ENCODE measurements at places on chromosomes 1 and 21.

- DNase-seq: peak; percentile 84
Measured at GRCh38 chr1:111139324-111139955, 453 bp downstream of the DRAM2 start.

DNA sequence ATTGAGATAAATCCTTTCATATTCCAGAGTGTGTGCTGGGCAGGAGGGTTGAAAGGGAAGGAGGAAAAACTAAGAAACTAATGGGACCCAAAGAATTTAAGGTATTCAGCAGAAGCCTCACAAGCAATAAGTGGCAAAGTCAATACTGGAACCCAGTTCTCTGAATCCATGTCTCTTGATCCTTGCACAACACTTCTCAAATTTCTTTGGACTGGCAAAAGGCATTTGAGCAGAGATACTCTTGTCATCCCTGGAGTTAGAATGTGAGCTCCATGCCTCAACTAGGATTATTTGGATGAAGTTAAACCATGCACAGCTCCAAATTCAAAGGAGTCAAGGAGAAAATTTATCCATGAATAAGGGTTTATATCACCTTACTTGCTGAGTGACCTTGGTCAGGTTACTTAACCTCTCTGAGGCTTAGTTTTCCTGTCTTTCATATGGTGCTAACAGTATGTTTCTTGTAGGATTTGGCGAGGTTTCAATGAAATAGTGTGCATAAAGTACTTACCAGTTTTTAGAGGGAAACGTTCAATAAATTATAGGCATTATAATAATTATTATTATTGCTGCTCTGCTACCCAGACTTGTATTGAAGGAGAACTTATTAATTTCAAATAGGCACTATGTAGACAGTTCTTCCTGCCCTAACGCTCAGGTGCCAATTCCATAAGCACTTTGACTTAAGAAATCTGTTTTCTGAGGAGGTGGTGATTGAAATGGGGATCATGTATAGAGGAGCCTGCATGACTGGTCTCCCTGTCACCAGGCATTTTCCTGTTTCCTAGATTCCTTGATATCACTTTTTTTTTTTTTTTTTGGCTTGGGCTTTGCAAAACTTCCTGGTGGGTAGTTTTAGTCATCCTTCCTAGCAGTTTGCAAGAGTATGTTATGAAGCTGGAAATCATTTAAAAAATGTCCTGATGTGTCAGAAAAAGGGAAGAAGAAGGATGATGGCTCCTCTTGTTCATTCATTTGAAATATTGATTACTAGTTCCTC lies 125.0 kb upstream of the JUN start:
- no peak for DNase-seq

DNA sequence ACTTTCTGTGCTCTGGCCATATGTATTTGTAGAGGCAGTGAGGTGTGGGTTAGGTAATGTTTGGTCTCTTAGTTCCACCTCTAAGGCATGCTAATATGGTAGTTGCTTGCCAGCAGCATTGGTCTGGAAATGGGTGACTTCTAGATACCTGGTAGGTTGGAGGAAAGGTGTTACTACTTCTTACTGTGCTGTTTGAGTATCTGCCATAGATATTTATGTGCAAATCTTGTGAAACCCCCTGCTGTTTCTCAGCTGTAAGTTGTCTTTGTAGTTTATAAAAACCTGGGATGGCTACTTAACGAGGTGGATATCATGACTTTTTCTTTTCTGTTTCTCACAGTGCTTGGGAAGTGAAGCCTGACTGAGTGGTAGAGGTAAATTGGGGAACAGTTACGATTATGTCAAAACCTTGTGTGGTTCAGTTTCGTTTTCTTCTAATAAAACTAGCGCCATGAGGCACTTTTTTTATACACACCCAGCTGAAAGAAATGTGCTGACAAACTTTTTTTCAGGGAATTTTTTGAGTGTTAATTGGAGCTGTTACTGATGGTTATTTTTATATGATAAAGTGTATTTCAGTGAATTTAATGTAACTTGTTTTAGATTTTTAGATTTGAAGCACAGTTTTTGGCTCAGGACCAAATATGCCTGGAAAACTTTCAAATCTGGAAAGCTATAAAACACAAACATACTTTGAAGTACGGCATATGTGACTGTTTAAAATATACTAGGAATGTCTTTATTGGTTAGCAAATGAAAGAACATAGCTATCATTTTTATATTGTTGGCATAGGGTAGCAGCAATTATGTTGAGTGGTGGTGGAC lies 42.1 kb downstream of the CAMSAP2 start:
- DNase-seq: peak; percentile 31

- no peak for DNase-seq
Measured at GRCh38 chr1:229005556-229005955, 265.4 kb upstream of the RAB4A start.

- DNase-seq: no peak
Measured at GRCh38 chr1:109944541-109944940, 33.9 kb downstream of the CSF1 start.

GRCh38 chr1:63435161-63435560 lies 67.7 kb downstream of the ALG6 start:
- DNase-seq: no peak

- no peak for DNase-seq
Measured at GRCh38 chr1:231872461-231872910, 245.9 kb downstream of the DISC1 start.

DNA sequence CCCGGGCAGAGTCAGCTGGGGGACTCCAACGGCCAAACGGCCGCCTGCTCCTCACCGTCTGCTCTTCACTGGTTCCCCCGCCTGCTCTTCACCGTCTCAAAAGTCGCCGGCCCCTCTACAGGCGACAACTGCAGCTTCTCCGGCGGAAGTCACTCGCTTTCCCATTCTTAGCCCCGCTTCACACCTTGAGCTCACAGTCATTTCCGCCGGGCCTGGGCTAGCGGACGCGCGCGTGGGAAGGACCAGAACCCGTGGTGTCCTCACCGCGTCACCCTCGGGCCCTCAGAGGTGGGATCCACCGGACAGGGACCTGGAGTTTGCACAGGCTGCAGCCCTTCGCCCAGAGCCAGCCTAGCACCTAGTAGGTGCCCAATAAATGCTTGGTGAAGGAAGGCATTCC lies 27.9 kb upstream of the HJV start:
- DNase-seq: no peak

GRCh38 chr1:29237129-29237821 lies 953 bp downstream of the PTPRU start:
- DNase-seq: peak; percentile 57

GRCh38 chr1:33178836-33179439 lies 2.9 kb downstream of the TRIM62 start:
- no peak for DNase-seq
